ENCODE measurements at places on chromosomes 3 and 15. TPM values are rescaled to one million over a fixed set of nuclear protein-coding genes. Genes with fewer than 3 reads are reported as not detected.

PODXL2 gene
- total RNA-seq = 4.3 TPM

TIGIT gene
- total RNA-seq = not detected

DUOXA2 gene
- not detected for total RNA-seq

LRTM1 gene
- not detected for total RNA-seq

MEIS2 gene
- 13.4 TPM for total RNA-seq

IL12A gene
- total RNA-seq = 1.4 TPM

BBX gene
- 50.9 TPM for total RNA-seq

C3orf22 gene
- not detected for total RNA-seq

SLC22A14 gene
- total RNA-seq = not detected

TEX55 gene
- not detected for total RNA-seq

LIPC gene
- 1.3 TPM for total RNA-seq
